ENCODE measurements at places on chromosomes 13 and 19.

DNA sequence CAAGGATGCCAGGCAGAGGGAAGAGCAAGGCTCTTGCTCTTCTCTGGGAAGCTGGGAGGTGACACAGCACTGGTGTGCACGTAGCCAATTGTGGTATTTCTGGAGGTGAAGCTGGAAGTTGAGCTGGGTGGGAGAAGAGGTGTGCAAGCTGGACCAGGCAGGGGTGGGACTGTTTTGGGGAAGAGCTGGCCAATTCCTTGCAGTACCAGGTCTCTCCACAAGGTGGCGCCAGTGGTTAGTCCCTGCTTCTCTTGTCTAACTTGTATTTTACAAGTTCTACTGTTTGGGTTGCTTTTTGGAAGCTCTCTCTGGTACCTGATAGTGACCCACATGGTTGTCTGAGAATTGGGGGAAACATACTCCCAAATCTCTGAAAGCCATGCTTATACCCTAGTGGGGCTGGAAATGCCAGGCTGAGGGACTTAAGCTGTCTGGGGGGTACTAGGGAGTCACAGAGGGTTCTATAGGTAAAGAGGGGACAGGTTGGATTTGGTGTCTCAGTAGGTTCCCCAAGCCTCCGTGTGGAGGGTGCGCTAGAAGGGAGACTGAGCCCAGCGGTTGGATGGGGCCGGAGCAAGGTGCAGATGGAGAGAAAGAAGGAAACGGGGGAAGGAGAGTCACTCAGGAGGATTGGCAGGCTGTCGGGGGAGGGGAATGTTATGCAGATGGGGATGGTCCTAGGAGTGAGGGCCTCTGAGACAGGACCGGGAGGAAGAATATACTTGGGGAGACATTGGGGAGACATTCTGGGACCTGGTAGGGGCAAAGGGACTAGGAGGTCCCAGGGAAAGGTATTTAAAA is 3.0 kb downstream of the HPN start:
- peak; percentile 16 for DNase-seq

DNA sequence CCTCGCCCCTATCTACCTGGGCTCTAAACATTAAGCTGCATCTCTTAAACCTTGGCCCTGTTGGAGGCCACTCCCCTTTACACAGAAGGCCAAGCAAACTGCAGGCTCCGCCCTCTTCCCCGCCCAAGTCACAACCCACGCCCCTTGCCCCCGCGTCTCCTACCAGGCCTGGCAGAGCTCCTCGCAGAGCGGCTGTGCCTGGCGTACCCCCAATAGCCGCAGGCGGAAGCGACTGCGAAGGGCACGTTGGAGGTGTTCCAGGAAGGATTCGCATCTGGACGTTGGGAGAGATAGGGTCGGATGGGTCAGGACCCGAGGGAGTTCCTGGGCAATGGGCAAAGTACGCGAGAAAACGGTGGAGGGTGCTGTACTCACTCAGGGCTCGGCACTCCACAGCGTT is 5.9 kb downstream of the RTBDN start:
- peak; percentile 60 for DNase-seq

DNA sequence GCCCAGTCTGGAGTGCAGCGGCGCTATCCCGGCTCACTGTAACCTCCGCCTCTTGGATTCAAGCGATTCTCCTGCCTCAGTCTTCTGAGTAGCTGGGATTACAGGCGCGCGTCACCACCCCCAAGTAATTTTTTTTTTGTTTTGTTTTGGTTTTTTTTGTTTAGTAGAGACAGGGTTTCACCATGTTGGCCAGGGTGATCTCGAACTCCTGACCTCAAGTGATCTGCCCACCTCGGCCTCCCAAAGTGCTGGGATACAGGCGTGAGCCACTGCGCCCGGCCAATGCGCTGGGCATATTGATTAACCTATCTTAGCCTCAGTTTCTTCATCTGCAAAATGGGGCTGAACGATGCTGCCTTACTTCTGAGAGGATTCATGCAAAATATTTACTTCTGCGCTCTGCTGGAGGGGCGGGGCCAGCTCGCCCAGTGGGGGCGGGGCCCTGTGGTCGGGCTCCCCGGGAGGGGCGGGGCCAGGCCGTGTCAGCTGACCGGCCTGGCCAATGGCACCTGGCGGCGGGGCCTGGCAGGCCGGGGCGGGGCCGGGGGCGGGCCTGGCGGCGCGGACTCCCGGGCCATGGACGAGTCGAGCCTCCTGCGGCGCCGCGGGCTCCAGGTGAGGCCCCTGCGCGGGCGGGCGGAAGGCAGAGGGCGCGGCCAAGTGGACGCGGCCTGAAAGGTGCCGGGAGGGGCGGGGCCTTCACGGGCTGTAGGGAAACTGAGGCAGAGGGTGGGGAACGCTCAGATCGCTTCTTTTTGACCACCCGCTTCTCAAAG is at the start of gene MAST3:
MAST3 (plus strand) TSS at position 562 of the 776 bp plus-strand sequence; CDS start at position 577, 15 bp downstream.
- DNase-seq = peak; percentile 51

- DNase-seq = no peak
Measured at GRCh38 chr13:71499235-71499634, 367.8 kb downstream of the DACH1 start.

DNA sequence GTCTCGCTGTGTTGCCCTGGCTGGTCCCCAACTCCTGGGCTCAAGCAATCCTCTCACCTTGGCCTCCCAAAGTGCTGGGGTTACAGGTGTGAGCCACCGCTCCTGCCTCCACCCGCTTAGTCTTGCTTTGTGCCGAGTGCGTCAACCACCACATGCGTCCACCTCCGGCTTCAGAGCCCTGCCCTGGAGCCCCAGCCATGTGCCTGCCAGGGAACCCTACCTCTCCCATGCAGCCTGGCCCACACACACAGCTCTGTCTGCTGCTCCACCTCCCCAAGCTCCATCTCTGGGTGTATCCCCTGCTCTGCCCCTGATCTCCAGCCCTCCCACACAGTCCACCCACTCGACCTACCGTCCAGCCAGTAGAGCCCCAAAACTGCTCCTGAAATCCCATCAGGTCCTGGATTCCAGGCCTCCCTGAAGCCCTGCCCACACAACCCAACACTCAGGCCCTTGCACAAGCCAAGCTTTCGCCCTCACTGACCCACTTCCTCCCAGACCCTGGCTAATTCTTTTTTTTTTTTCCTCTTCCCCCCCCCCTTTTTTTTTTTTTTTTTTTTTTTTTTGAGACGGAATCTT is 9.6 kb downstream of the CYP2F1 start:
- DNase-seq = no peak

DNA sequence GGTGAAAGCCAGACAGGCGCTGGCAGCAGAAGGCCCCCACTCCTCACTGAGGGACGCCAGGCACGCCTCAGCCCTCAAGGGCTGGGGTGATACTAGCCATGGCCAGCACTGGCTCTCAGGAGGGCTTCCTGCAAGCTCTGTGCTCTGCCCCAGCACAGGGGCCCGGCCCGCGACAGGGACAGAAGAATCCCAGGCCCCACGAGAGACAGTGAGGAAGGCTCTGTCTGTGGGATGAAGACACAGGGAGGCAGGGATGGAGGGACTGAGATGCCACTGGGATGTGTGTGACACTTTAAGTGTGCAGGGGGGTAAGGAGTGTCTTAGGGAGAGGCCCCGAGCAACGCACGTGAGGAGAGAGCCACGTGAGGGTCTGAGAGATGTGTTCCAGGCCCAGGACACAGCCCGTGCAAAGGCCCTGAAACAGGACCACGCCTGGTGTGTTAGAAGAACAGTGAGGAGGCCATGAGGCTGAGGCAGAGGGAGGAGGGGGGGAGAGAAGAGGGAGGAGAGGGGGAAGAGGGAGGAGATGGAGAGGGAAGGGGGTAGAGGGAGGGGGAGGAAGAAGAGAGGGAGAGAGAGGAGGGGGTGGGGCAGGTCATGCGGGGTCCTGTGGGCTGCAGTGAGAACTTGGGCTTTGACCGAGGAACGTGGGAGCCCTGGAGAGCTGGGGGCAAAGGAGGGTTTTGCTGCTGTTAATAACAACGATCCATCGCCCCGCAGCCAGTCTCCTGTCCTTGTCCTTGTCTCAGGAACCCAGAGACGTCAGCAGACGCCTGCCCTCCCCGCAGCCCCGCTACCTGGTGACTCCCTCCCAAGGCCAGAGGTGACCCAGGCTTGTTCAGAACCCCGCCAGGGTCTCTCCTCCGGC is 7.2 kb downstream of the RPL36 start:
- no peak for DNase-seq

DNA sequence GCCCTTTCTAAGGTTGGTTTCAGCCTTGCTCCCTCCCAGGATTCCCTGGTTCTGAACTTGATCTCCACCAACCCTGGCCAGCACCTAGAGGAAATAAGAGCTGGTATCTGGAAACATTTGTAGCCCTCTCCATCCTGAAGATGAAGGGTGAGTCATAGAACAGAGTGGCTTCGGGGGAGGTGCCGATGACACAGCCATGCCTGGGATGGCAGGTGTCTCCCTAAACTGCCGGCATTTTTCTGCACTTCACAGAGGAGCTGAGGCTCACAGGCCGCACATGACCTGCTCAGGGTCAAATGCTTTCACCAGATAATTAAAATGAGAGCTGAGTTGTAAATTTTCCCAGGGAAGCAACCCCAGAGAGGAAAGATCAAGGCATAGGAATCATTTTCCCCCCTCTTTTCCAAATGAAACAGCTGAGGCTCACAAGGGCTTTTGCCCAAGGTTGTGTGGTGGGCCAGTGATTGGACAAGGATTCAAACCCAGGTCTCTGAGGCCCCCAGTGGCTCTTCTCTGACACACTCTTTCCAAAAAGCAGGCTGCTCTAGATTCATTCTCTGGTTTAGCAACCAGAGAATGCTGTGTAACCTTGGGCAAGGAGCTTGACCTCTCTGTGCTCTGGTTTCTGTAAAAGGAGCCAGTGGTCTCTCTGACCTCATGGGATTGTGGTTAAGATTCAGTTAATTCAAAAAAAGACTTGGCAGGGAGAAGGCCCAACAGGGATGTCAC is 1.2 kb upstream of the SLC25A42 start:
- DNase-seq = peak; percentile 90

GRCh38 chr13:110229905-110230563 is 76.9 kb downstream of the COL4A1 start:
- DNase-seq = no peak

- no peak for DNase-seq
Measured at GRCh38 chr13:65917731-65918130, 1312.4 kb downstream of the PCDH9 start.

- DNase-seq = peak; percentile 88
Measured at GRCh38 chr13:28750187-28751045, 31.6 kb upstream of the SLC46A3 start.

GRCh38 chr19:29040292-29040691 is 172.7 kb downstream of the UQCRFS1 start:
- no peak for DNase-seq

DNA sequence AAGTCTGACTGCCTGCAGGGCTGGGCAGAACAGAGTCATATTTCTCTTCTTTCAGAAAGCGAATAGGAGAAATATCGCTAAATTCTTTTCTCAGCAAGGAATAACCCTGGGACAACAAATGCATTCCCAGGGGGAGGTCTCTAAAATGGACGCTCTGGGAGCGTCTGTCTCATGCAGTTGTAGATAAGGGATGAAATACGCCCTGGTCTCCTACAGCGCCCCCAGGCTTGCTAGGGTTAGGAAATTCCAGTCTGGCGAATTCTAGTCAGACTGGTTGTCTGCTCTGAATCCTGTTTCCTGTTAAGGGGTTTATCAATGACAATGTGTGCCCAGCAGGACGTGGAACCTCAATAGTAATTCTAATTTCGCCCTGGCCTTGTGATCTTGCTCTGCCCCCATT is 1214.1 kb downstream of the DIAPH3 start:
- no peak for DNase-seq

- DNase-seq = no peak
Measured at GRCh38 chr13:33490461-33491327, 205.1 kb upstream of the STARD13 start.

GRCh38 chr13:102817241-102817640 is 18.3 kb downstream of the BIVM start:
- DNase-seq = no peak

DNA sequence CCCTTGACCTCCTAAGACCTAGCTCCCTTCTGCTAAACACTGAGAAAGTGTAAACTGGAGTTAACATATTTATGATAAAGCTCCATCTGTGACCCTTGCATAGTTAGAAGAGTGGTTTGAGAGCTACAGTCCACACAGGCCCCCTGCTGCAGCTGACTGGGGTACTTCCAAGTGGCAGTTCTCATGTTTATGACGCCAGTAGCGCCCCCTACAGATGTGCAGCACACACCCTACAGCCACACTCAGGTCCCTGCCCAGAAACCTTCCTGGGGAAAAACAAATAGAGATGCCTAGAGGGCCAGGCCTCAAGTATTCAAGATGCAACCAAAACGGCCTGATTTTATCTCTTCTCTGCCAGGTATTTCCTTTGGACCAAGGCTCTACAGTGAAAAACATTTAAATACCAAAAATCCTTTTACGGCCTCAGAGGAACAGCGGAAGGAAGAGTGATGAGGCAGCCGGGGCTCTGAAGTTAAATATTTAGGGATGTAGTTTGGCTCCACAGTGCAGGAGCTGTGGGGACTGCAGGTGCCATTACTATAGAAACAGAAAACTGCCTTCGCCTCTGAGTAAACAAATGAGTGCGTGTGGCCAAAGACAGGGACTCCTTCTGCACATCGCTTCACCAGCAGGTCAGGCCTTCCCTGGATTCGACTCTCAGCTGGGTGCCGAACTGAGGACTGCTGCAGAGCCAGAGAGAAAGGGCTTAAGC is 553.1 kb downstream of the EFNB2 start:
- DNase-seq = no peak

DNA sequence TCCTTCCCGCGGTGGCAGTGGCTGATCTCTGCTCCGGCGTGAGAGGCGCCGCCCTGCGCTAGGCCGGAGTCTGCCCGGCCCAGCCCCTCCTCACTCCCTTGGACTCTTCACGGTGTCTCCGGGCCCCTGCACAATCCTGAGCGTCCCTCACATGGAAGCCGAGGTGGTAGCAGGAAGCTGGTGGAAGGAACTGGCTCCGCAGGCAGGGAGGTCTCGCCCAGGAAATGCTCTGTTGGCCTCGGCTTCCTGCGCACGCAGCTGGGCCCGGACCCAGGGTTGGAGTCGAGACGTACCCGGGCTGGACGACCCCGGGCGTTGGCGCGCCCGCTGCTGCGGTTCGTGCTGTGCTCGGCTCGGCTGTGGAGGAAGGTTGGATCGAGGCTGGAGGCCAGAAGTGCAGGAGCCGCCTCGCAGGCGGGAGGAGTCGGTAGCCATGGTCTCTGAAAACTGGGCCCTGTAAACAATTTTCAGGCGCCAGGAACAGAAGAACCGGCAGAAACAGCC is 46.3 kb downstream of the ZNF724 start:
- no peak for DNase-seq

DNA sequence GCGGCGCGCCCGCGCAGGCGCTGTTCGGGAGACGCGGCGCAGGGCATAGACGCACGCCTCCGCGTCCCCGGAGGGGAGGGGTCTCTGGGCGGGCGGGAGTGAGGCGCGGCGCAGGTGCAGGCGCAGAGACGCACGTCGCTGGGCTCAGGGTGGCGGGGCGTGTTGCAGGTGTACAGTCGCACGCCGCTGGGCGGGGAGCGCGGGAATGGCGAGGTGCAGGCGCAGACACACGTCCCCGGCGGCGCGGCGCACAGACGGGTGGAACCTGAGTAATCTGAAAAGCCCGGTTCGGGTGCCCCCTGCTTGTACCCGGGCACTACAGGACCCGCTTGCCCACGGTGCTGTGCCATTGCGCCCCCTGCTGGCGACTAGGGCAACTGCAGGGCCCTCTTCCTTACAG is 44.7 kb downstream of the PLPP2 start:
- DNase-seq = no peak

- DNase-seq = no peak
Measured at GRCh38 chr13:45852494-45852893, 941 bp upstream of the SIAH3 start.

Data from NCI-H2029 treated with DMSO at 0.1 percent for 48 hours (cell line).